ENCODE measurements at places on chromosomes 1 and 21.

GRCh38 chr1:47689894-47690293, 252.1 kb downstream of the FOXD2 start:
- DNase-seq: no peak

GRCh38 chr1:59412718-59413326, 115.9 kb downstream of the FGGY start:
- no peak for DNase-seq

DNA sequence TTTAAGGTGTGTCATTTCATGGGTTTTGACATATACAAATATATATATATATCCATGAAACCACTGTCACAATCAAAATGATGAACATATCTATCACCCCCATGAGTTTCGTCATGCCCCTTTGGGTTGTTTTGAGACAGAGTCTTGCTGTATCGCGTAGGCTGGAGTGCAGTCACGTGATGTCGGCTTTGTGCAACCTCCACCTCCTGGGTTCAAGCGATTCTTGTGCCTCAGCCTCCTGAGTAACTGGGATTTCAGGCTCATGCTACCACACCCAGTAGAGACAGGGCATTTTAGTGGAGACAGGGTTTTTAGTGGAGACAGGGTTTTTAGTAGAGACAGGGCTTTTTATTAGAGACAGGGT, 8.0 kb downstream of the HJV start:
- no peak for DNase-seq

DNA sequence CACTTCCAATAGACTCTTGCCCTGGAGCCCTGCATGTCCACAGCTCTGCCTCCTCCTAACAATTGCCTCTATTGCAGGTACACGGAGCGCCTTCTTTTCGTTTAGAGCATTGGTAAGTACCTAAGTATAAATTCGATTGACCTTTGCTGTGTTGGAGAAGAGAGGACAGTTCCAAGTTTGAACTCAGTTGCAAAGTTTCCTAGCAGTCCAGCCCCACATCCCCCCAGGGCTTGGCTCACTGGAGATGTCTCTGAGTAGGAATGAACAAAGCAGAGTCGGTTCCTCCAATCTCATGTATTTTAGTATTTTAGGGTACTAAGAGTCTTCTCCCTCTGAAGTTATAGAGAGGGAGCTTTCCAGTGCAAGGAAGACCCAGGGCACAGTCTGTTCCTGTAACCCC, 238.9 kb upstream of the AJAP1 start:
- DNase-seq: no peak

GRCh38 chr21:38658511-38658910, 147.2 kb upstream of the ETS2 start:
- no peak for DNase-seq

DNA sequence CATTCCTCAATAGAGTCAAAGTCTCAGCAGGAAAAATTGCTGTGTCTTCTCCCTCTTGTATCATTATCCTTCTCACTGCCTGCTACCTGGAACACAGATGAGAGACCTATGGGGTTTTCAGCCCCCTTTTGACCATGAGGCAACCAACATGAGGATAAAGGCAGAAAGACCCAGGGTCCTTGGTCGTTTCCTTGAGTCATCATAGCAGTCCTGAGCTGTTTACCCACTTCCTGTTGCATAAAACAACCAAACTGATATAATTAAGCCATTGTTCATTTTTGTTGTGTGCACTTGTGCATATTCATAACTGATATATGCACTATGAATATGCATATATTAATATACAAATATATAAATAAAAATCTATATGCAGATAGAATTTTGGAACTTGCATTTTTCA, 188.3 kb upstream of the MAP1LC3C start:
- no peak for DNase-seq

DNA sequence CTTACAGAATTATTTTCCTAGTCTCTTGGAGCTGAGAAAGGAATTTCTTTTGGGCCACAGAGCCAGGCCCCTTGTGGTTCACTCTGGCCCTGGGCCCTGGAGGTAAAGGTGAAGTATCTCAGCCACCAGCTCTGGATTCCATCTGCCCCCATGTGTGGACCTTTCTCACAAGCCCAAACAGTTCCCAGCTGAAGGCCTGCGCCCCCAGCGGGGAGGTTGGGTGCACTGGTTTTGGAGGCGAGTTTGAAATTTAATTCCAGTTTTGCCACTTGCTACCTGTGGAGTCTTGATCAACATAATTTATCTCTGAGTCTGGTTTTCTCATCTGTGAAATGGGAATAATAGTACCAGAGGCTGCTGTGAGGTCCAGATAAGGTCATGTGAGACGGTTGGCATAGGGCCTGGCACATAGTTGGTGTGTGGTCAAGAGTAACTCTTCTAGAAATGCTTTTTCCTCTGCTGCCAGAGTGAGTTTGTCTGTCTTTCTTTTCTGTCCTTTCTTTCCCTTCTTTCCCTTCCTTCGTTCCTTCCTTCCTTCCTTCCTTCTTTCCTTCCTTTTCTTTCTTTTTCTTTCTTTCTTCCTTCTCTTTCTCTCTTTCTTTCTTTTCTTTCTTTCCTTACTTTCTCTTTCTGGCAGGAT, 6.1 kb downstream of the AGTRAP start:
- no peak for DNase-seq

DNA sequence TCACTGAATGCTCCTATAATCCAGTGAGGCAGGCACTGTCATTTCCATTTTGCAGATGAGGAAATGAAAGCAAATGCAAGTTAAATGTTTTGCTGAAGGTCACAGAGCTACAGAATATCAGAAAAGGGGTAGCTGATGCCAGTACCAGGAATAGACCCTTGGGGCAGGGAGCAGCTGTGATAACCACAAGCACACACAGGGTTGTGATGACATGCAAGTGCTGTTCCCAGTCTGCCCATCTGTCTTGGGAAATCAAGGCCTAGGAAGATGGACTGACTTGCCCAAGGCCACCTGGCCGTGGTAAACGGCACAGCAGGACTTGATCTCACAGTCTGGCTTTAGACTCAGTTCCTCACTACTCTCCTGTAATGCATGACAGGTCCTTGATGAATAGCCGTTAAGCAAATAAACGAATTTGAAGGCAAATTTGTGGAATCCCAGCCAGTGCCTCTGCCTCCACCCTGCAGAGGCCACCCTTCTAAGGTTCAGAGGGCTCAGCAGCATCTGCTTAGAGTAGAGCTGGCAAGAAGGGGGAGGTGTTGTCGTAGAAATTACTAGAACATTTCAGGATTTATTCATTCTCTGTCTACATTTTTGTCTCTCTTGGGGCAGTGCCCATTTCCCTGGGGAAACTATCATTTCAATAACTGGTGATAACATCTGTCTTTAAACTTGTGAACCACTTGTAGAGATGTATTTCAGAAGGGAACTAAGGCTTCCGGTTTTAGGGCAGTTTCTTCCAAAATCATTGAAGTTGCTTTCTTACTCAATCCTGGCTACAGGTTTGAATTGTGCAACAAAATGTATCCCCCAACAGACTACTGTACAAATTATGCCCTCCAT, 53.2 kb upstream of the MRPS6 start:
- no peak for DNase-seq

DNA sequence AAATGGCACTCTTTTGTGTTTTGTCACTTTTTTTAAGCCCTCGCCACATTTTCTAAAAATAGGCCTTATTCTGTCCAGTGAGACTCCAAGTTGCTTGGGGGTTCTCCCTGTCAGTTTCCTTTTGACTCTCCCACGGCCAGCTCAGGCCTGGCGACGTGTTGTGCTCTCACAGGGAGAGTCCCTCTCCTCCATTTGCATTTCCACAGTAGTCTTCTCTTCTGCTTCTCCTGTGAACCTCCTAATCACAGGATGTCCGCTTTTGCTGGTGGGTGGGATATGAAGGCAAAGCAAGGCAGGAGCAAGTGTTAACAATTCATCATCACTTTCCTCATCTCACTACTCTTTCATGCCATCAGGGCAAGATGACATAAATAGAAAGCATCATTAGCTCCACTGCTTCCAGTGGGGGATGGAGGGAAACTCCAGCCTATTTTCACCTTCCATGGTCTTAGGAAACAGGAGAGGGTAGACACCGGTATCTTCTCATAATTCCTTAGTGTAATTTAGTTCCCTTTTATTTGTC, 99.8 kb downstream of the INTS7 start:
- no peak for DNase-seq

DNA sequence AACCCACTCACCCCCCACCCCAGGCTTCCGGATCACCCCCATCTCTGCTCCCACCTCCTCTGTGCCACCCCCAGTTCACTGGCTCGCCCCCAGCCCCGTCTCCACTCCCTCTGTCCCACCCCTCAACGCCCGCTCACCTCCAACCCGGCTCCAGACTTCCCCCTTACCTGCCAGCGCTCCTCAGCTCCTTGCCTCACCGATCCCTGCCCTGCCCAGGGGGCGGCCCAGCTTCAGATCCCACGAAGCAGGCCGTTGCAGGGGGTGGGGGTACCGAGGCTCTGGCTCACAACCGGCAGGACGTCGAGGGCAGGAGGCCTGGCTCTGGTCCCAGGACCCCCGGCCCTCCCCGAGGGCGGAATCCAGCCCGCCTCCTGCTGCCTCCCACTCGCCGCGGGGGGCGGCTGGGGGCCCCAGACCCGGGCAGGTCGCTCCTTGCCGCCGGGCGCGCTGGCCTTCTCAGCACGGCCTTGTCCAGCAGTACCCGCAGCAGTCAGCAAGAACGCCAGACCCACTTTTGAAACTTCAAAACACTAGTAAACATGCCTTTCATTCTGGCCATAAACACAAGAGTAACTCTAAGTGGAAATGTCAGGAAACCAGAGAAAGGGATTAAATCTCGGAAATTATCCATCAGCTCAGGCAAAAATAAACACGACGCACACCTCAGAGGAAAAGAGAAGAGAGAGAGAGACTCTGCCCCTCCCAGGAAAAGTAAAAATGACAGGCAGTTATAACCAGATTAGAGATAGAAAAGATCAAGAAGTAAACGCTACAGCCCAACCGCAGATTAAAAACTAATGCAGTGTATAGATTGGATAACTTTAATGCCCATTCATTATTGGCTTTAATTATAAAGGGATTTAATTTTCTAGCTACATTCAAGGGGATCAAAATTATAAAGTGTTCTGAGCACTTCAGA, 1.0 kb upstream of the FAM89A start:
- no peak for DNase-seq

GRCh38 chr21:44437696-44438431, 17.4 kb upstream of the LRRC3 start:
- no peak for DNase-seq

GRCh38 chr1:181438013-181438412, 45.3 kb upstream of the CACNA1E start:
- no peak for DNase-seq

DNA sequence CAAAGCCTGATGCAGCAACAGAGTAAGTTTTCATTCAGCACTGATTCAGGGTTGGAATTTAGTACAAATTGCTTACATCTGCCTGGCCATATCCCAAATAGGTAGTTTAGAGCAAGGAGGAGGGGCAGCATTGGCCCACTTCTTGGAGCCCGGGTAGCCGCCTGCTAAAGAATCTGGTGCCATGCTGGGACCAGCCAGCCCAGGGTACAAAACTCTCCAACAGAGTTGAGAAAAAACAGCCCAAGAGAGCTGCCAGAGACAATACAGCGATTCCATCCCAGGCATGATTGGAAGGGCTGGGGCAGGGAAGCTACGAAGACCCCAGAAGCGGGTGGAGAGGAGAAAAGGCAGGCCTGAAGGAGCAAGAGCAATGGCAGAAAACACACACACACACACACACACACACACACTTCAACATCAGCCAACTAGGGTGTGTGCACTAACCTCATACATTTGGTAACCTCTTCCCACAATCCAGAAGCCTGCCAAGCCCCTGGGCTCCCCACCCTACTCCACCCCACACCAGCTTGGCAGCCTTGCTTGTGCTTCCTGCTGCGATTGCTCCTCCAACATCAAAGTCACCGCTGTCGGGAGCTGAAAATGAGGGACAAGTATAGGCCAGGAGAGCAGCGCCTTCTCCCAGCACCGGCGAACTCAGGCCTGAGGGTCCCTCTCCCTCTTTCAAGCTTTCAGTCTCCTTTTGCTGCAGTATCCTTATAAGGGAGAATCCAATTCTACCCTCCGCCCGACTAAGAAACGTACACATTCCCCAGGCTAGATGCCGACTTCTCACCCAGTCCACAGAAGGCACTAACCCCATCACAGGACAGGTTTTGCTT, 1.2 kb downstream of the PIK3C2B start:
- no peak for DNase-seq

GRCh38 chr1:167628741-167629515, 1.1 kb upstream of the RCSD1 start:
- no peak for DNase-seq
